ENCODE measurements at places on chromosomes 16 and 17.

DNA sequence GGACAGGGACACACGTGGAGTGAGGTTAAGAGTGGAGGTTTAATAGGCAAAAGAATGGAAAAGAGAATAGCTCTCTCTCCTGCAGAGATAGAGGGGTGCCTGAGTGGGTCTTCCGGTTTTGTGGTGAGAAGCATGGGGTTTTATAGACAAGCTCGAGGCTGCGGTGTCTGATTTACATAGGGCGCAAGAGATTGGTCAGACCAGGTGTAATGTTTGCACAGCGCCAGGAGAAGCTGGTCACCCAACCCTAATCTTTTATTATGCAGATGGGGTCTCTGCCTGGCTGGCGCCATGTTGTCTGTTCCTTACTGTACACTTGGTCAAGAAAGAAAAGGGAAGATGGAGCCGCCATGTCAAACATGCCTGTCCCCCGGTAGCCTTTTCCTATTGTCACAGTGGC is 44.5 kb upstream of the MLYCD start:
- no peak for DNase-seq

- no peak for DNase-seq
Observed at GRCh38 chr16:51549836-51550235, 398.8 kb upstream of the SALL1 start.

GRCh38 chr17:21374441-21375161 is 1.6 kb upstream of the KCNJ12 start:
- DNase-seq = peak; percentile 52

DNA sequence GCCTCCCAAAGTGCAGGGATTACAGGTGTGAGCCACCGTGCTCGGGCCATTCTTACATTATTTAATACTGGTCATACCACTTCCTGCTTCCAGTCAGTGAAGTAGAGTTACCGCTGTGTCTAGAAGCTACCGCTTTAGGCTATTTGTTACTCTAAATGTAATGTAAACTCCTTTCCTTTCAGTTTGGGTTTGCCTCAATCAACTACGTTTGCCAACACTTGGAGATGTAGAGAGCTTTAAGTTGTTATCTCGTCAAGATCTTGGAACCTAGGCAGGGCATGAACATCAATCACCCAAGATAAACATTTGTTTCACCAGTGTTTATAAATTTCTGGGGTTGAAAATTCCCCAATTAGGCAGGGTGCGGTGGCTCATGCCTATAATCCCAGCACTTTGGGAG is 275.9 kb downstream of the STX8 start:
- no peak for DNase-seq

- no peak for DNase-seq
Observed at GRCh38 chr17:59791603-59792457, 84.4 kb downstream of the VMP1 start.

All from OCI-LY7 (cell line).